ENCODE measurements at places on chromosomes 7 and 10. TPM values are rescaled to one million over a fixed set of nuclear protein-coding genes. Genes with fewer than 3 reads are reported as not detected.

DNA sequence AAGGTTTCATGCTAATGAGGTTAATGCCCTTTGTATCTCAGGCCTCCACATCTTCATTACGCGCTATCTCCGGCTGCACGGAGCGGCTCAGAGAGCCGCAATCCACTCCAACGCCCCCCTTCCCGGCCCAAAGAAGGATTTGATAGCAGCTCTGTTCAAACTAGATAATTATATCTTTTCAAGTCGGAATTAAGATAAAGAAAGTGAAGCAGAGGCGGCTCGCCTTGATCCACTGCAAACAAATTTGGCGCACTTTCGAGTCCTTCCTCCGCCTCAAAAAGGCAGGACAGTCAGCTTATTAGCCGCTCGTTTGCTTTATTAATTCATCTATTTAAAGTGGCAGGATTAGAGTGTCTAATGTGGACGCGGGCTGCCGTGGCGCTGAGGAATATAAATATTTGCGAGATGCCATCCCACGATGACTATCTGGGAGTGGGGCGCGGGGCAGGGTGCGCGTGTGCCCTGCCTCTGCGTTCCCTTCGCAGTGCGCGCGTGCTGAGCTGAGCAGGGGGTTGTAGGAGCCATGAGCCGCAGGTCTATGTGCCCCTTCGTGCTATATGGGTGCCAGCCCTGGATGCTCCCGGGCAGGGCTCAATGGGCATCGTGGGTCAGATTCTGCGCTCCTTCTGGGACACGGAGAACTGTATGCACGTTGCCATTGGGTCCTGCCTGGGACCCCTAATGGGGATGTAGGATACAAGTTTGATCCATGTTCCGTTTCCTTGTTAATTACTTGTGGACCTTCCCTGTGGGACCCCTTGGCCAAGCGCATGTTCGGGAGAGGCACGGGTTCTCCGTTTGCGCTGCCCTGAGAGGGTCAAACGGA, 9.0 kb downstream of the EMX2 start:
- DNase-seq = no peak
- peaks cover 2% of the 10 kb centered on the region for H3K36me3 ChIP-seq
- no peak overlapping the region for H3K4me3 ChIP-seq
- no peak overlapping the region for H3K27ac ChIP-seq
- H3K4me1 ChIP-seq = peaks cover 20% of the 10 kb centered on the region

DNA sequence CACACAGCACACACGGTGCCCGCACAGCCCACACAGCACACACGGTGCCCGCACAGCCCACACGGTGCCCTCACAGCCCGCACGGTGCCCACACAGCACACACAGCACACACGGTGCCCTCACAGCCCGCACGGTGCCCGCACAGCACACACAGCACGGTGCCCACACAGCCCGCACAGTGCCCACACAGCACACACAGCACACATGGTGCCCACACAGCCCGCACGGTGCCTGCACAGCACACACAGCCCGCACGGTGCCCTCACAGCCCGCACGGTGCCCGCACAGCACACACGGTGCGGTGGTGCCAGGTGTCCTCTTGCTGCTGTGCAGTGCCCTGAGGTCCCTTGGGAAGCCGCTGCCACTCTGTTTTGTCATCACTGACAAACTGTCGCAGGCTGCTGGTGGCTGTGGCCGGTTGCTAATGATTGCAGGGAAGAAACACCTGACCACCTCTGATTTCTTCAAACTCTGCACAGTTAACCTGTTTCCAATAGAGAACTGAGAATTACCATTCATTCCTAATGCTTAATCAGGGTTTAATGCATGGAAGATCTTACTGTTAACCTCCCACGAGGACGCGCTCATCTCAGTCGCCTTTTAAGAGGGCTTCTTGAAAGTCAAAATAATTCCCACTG, 66.9 kb downstream of the GLRX3 start:
- H3K27me3 ChIP-seq = no peaks in the 10 kb centered on the region
- H3K27ac ChIP-seq = no peak overlapping the region
- H3K36me3 ChIP-seq = no peaks in the 10 kb centered on the region
- H3K4me3 ChIP-seq = no peak overlapping the region
- DNase-seq = no peak

Gene HOXA5
- total RNA-seq = not detected

Gene RBM28
- total RNA-seq = 81.8 TPM

Gene SLC18A3
- total RNA-seq = not detected

DNA sequence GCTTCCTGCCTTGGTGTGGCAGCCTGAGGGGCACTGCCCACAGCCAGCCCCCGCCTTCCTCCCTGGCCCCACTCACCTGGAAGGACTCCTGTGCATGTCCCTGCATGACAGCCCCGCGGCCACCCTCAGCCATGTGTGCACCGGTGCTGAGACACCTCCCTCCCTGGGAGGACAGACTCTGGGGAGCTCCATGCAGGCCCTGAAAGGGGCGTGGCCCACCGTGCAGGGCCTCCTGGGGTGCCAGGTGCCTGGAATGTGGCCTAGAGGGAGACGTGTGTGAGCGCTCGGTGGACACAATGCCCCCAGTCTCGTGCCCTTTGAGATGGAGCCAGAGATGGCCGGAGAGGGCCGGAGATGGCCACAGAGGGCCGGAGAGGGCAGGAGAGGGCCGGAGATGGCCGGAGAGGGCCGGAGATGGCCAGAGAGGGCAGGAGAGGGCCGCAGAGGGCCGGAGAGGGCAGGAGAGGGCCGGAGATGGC, 59.1 kb upstream of the PPP2R2D start:
- no peaks in the 10 kb centered on the region for H3K27me3 ChIP-seq
- no peak overlapping the region for H3K27ac ChIP-seq
- H3K4me1 ChIP-seq = no peaks in the 10 kb centered on the region
- DNase-seq = no peak
- no peak overlapping the region for H3K4me3 ChIP-seq

DNA sequence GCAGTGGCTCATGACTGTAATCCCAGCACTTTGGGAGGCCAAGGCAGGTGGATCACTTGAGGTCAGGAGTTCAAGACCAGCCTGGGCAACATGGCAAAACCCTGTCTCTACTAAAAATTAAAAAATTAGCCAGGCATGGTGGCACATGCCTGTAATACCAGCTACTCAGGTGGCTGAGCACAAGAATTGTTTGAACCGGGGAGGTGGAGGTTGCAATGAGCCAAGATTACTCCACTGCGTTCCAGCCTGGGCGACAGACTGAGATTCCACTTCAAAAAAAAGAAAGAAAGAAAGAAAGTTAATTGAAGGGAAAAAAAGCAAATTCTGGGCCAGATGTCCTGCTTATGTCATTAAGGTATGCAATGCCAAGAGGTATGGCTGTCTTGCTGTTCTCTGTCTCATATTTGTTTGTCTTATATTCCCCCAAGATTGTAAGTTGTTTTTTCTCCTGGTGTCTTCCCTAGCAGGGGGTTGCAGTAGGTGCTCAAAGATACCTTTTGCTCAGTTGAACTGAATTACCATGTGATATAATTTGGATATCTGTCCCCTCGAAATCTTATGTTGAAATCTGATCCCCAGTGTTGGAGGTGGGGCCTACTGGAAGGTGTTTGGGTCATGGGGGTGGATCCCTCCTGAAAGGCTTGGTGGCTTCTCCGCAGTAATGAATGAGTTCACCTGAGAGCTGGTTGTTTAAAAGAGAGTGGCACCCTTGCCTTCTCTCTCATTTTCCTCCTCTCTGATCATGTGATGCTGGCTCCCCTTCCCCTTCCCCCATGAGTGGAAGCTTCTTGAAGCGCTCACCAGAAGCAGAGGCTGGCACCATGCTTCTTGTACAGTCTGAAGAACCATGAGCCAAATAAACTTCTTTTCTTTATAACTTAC, 60.9 kb downstream of the MYOF start:
- DNase-seq = no peak
- no peaks in the 10 kb centered on the region for H3K27me3 ChIP-seq
- H3K27ac ChIP-seq = no peak overlapping the region
- no peak overlapping the region for H3K4me3 ChIP-seq

Gene DDX56
- 154 TPM for total RNA-seq

DNA sequence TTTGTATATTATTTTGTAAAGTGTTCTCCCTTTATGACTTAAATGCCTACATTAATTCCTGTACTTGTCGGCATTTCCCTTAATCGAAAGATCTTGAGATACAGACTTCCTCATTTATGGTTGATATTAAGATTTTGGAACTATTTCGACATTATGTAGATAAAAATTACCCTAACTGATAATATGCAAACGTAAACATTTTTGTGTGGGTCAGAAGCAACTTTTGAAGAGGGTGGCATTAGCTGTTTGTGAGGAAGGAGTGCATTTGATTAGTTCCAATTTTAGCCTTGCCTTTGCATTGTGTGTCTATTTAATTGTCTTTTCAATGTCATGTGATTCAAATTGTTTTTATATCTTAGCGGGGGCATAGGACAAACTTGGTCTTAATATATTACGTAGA, 114.7 kb downstream of the BICC1 start:
- no peak overlapping the region for H3K4me3 ChIP-seq
- no peaks in the 10 kb centered on the region for H3K4me1 ChIP-seq
- H3K36me3 ChIP-seq = no peaks in the 10 kb centered on the region

Gene ITIH5
- total RNA-seq = not detected

DNA sequence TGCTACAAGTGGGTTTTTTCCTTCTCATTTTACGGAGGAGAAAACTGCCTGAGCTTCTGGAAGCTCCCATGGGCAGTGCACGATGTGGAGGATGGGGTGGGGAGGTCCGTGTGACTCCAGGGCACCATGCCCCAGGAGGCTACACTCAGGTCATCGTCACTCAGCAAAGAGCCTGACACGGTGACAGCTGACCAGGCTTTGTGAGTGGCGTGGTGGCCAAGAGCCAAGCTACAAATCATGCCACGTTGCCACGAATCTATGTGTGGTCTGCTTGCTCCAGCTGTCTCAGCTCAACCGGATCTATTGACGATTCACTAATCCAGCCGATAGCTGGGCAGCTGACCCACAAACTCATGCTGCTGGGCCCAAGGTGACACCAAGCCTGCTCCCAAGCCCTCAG, 27.6 kb upstream of the C10orf71 start:
- peaks cover 8% of the 10 kb centered on the region for H3K4me1 ChIP-seq
- H3K4me3 ChIP-seq = no peak overlapping the region
- H3K36me3 ChIP-seq = no peaks in the 10 kb centered on the region
- H3K27ac ChIP-seq = no peak overlapping the region
